Omental fat pad (tissue), 4 donors: ENCODE measurements at places on chromosomes 16 and 17. TPM values are rescaled to one million over a fixed set of nuclear protein-coding genes. Genes with fewer than 3 reads are reported as not detected.
A peak's percentile ranks its signal among the peaks of the same experiment; 100 is the strongest.

DNA sequence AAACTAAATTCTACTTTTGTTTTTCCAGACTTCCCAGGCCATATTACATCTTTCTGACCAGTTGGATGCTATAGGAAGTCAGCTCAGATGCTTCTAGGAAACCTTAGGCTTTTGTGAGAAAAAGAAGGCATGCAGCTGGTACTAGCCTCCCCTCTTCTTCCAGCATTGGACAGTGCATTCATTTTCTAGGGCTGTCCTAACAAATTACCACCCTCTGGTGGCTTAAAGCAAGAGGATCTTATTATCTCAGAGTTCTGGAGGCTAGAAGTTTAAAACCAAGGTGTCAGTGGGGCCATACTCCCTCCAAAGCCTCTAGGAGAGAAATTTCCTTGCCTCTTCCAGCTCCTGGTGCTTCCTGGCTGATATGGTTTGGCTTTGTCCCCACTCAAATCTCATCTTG lies 467.8 kb downstream of the SLC39A11 start:
- no peak for DNase-seq

DNA sequence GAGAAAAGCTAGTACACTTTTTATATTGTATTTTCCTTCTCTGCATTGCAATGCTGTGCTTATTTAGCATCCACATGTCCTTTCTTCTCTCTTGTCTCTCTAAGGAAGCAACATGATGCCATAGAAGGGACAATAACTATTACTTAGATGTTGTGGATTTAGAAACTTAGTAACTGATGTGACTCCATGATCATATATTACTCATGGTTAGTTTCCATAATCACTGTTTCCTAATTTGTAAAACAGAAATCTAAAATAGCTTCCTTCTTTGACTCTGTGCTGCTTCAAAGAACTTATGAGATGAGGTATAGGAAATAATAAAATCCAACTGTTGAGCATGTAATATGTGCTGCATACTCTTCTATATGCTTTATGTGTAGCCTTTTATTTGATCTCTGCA lies 6.6 kb upstream of the ABCA5 start:
- DNase-seq, result no peak

DNA sequence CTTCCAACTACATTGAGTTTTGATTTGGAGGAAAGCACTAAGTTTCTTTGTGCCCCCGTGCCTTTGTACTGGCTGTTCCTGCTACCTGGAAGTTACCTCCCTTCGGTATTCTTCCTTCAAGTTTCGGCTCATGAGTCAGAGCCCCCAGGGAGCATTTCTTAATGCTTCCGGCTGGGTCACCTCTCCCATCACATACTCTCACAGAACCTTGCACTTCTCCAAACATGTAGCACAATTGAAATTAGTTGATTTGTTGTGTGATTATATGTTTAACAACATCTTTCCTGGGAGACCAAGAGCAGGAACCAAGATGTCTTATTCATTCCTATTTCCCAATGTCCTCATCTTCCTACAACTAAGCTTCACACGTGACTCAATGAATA lies 158.6 kb upstream of the CDH5 start:
- DNase-seq, result no peak

DNA sequence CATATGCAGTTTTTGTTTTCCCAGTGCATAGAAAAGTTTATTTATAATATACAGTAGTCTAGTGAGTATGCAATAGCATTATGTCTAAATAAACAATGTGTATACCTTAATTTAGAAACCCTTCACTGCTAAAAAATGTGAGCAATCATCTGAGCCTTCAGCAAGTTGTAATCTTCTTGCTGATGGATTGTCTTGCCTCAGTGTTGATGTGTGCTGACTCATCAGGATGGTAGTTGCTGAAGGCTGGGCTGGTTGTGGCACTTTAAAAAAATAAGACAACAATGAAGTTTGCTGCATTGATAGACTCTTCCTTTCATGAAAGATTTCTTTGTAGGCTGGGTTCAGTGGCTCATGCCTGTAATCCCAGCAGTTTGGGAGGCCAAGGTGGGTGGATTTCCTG lies 13.9 kb upstream of the CAPNS2 start:
- DNase-seq, result no peak

DNA sequence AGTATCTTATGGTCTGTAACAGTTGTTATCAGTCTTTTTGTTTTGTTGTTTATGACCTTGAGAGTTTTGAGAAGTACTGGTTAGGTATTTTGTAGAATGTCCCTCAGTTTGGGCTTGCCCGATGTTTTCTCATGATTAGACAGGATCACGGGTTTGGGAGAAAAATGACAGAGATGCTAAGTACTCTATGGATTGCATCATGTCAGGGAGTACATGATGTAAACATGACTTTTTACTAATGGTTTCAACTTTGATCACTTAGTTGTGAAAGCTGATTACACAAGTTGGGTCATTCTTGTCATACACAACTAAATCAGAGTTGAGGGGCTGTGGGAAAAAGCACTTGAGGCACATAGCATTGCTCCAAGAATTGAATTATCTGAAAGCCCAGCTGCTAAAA lies 94.7 kb upstream of the SIAH1 start:
- no peak for DNase-seq

DNA sequence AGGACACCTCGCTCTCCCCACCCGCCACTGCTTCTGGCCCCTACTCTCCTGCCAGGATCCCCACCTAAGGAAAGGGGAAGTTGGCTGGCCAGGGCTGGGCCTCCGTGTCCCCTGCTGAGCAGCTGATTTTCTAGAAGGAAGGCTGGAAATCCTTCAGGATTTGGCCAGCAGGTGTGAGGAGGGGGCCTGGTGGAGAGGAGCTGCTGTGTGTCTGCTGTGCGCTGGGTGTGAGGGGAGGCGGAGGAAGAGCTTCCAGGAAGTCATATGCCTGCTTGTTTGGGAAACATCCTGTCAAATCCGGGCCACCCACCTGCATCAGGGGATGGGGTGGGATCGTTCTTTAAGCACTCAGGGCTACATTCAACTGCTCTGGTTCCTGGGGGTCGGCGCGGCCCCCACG lies 28.6 kb downstream of the TPSG1 start:
- DNase-seq, result no peak

GRCh38 chr16:86029131-86029741 lies 130.3 kb downstream of the IRF8 start:
- DNase-seq, result no peak

DNA sequence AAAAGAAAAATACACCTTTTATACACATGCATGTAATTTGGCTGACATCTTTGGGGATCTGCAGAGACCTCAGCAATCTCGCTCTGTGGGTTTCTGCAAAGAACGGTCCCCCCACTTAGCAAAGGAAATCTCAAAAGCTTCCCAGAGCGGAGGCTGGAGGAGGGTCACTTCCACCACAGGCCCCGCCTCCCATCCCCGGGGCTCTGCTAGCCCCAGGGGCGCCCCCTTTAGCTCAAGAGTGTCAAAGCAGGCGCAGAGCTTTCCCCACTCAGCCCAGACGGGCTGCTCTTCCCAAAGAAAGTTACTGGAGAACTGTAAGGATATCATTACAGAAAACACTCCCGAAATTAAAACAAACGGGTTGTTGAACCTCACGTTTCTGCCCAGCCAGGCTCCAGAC lies 11.4 kb downstream of the SLC13A5 start:
- DNase-seq, result no peak

- no peak for DNase-seq
Observed at GRCh38 chr16:5466551-5466950, 369.0 kb upstream of the EEF2KMT start.

DNA sequence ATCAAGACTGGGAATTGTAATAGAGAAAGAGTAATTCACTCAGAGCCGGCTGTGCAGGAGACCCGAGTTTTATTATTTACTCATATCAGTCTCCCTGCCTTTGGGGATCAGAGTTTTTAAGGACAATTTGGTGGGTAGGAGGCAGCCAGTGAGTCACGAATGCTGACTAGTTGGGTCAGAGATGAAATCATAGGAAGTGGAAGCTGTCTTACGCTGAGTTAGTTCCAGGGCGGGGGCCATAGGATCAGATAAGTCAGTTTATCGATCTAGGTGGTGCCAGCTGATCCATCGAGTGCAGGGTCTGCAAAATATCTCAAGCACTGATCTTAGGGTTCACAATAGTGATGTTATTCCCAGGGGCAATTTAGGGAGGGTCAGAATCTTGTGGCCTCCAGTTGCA lies 20.2 kb upstream of the GUCY2D start:
- DNase-seq, result no peak

DNA sequence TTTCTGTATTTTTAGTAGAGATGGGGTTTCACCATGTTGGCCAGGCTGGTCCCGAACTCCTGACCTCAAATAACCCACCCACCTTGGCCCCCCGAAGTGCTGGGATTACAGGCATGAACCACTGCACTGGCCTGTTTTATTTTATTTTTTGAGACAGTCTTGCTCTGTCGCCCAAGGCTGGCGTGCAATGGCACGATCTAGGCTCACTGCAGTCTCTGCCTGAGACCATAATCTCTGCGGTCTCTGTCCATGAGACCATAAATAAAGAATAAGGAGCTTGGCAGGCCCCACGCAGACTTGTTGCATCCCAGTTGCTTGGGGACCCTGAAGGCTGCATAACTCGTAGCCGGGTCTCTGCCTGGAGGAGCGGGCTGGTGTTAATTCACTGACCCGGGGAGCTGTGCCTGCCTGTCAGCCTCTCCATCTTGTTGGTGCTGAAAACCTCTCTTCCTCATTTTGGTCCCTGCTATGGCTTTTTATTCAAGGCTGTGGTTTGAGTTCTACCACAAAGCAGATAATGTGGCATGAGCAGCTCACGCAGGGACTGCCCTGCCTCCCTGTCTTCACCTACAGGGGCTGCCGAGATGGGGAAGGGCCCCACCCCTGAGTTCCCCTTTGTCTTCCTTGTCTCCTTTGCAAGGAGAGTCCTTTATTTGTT lies 82.1 kb downstream of the MSI2 start:
- no peak for DNase-seq

DNA sequence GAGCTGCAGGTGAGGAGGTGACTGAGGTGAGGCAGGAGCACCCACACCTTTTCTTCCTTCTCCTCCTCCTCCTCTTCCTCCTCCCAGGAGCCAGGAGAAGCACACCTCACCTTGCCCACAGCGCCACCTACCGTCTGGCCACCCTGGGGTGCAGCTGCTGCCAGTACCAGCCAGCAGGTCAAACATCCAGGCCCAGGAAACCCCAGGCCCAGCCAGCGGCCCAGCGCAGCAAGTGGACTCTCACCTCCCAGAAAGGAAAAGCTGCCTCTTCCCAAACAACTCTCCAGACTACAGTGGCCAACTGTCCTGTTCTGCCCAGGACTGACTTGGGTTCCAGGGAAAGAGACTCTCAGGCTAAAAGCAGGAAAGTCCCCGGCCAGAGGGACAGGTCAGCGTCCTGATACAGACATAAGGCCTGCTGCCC lies 22.7 kb downstream of the PEMT start:
- DNase-seq, result peak; percentile 61

DNA sequence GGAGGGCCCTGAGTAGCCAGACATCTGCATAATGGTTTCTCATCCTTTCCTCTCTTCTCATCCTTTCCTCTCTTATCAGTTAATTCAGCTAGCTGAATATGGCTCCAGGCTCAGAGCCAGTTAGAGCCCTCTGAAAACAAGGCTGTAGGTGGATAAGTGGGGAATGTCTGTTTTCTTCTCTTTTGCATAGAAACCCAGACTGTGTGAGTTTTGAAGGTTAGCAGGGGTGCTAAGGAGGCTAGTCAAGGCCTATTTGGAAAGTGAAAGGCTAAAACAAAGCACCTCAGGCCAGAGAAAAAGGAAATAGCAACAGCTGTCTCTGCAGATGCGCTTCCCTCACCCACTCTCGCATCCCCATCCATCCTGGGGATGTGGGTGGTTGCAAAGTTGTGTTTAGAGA lies 420.9 kb downstream of the SHISA9 start:
- no peak for DNase-seq

DNA sequence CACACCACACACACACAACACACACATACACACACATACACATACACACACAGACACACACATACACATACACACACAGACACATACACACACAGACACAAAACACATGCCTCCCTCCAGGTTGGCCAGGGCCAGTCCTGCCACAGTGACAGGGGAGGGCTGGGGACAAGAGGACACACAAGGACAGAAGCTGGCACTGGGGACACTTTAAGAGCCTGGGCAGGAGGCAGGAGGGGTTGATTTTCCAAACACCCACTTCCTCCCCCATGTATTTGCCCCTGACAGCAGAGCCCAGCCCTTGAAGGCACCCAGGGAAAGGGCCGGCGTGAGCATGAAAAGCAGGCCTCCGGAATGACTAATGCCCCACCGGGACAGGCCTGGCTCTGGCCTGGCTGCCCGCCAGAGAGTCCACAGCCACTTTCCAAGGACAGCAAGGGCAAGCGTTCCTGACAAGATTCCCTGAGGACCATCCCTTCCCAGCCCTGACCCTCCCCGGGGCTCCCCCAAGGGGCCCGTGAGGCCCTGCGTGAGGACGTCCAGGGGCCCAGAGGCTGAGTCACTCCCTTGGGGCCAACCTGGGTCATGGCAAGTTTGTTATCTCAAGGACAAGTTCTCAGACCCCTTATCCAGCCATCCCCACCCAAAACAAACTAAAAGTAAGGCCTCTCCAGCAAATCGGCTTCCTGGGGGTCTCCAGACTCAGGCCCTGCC lies 235.6 kb downstream of the ZNF423 start:
- peak; percentile 37 for DNase-seq

DNA sequence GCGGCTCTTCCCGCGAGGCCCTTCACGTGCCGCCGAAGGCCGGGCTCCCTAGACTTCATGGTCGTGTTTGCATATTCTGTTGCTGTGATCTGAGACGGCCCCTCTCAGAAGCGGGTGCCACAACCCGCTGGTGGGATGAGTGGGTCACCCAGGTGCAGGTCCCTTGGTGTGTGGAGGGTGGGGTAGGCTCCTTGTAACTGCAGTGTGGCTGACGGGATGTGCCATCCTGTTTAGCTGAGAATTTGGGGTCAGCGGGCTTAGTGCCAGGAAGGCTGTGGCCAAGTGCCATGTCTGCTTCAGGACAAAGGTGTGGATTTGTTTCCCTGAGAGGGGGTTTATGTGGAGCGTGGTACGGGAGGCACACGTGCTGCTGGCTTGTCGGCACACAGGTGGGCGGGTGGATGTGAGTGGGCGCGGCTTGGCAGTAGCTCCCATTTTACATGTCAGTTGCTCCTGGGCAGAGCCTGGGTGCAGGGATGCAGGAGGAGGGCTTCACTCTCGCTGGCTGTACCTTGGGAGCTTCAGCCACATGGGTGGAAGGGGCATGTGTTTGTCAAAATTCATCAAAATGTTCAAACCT lies 9.2 kb upstream of the WFIKKN1 start:
- no peak for DNase-seq

GRCh38 chr16:57859331-57859730 lies 57.0 kb upstream of the KIFC3 start:
- no peak for DNase-seq

TBC1D3C gene
- not detected for total RNA-seq

FOXJ1 gene
- total RNA-seq, result not detected

SPATA32 gene
- 0.65 TPM for total RNA-seq

PGAP6 gene
- 39.5 TPM for total RNA-seq

TBX2 gene
- 6.9 TPM for total RNA-seq

TNFRSF13B gene
- total RNA-seq, result not detected
